ENCODE measurements at places on chromosomes 3 and 15.

DNA sequence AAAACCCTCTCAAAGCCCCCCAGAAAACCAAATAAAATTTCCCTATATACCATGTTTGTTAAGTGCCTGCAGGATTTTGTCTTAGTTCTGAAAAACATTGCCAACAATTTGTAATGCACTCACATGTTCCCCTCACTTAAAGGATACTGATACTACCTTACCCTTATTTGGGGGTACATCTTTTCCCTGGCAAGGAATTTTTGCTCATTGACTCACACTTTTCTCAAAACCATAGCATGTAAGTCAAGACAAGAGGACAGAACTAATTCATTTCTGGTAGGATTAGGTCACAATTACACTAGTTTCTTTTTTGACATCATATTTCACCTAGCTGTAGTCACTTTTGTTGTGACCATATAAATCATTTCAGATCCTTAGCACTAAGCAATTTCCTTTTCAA lies 222.2 kb downstream of the THRB start:
- no peak for DNase-seq

GRCh38 chr3:36362973-36363372 lies 17.3 kb upstream of the STAC start:
- DNase-seq: no peak

GRCh38 chr15:25811481-25811906 lies 51.6 kb downstream of the ATP10A start:
- DNase-seq: peak; percentile 22

DNA sequence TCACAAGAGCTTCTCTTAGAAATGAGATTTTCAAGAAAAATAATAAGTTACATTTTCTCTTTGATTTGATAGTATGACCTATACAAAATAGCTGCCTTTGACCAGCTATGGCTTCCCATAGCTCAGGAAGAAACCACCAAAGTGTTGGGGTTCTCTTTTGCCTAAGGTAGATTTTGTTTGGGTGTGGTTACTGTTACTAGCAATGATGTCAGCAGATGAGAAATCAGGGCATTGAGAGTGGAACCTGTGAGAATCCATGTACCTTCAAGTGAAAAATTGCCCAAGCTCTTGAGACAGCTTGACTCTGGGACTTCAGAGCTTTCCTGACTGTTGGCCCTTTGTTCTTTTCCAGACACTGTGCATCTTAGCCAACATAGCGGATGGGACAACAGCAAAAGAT lies 45.6 kb downstream of the NME9 start:
- DNase-seq: no peak

DNA sequence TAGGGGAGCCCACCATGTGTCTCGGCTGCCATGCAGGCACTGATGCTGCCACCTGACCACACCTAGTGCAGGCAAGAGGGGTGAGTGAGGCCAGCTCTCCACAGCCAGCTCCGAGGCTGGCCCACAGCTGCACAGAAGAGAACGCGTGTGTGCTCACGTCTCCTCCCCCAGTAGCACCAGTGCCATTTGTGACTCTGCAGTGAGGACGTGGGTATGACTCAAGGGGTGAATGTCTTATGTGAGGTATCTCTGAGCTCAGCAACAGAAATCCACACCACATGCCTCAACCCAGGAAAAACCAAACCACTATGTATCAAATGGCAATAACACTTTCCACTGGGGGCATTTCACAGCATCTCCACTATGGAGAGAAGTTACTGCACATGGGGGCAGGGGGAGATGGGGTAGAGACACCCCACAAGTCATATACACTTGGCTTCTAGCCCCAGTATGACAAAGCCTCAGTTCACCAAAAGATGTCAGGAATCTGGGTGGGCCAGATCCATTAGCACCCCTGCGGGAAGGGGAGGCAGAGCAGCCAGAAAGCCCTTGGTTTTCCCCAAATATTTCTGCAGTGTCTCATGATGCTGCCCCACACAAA lies 87.6 kb downstream of the LRIG1 start:
- DNase-seq: no peak

GRCh38 chr3:129441215-129441614 lies 1.2 kb downstream of the IFT122 start:
- DNase-seq: no peak

GRCh38 chr3:14206548-14207177 lies 28.0 kb downstream of the LSM3 start:
- no peak for DNase-seq

GRCh38 chr3:1421577-1421976 lies 328.8 kb downstream of the CNTN6 start:
- no peak for DNase-seq

DNA sequence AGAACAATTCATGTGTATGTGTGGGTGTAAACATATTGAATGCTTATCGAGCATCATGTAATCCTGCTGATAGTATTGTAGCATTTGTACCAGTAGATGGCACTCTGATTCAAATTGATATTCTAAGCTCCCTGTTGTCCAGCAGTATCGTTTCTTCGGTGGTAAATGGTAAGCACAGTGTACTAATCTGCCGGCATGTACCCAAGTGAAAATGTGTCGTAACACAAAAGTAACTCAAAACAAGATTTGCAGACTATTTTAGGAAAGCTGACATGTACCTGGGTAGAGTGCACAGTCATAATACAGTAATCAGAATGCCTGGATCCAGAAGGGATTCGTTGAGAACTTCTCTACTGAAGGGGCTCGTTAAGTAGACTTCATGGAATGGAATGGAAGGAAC lies 31.7 kb upstream of the MNS1 start:
- peak; percentile 40 for DNase-seq

DNA sequence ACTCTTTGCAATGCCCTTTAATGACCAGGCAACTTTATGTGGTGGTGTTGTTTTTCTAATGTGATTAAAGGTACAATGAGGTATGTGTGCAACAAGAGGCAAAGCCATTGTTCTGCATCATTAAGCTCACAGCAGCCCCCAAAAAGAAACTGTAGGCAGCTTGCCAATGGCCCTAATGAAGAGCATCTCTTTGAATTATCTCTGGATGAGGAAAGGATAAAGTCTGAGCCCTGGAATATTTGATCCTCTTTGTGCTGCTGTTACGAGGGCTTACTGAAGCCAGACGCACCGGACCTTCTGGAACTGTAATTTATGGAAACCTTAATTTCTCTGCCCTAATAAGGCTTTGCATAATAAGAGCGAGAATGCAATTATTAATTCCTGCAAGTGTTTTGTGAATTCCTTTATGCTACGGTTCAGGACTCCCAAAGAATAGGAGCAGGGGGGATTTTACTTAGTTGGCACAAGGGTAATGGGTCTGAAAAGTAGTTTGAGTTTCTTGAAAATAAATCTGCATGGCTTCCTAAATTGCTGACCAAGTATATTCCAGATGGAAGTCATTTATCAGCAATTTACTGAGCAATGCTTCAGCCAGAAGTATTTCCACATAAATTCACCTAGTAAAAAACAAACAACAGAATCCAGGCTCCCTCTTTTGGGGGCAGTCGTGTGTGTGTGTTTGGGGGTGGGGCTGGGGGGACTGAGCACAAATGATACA lies 193.4 kb downstream of the PDZRN3 start:
- no peak for DNase-seq

GRCh38 chr3:133208184-133208583 lies 170.0 kb downstream of the TMEM108 start:
- DNase-seq: no peak

- no peak for DNase-seq
These were observed 445.1 kb downstream of the MECOM start for GRCh38 chr3:169218314-169218983.

- DNase-seq: no peak
These were observed 9.0 kb downstream of the TRH start for GRCh38 chr3:129983561-129983960.

GRCh38 chr3:34312684-34313083 lies 514.3 kb downstream of the PDCD6IP start:
- DNase-seq: no peak

- no peak for DNase-seq
These were observed 5.2 kb upstream of the YEATS2 start for GRCh38 chr3:183692436-183692835.

GRCh38 chr15:94042180-94042928 lies 189.0 kb upstream of the MCTP2 start:
- DNase-seq: no peak

DNA sequence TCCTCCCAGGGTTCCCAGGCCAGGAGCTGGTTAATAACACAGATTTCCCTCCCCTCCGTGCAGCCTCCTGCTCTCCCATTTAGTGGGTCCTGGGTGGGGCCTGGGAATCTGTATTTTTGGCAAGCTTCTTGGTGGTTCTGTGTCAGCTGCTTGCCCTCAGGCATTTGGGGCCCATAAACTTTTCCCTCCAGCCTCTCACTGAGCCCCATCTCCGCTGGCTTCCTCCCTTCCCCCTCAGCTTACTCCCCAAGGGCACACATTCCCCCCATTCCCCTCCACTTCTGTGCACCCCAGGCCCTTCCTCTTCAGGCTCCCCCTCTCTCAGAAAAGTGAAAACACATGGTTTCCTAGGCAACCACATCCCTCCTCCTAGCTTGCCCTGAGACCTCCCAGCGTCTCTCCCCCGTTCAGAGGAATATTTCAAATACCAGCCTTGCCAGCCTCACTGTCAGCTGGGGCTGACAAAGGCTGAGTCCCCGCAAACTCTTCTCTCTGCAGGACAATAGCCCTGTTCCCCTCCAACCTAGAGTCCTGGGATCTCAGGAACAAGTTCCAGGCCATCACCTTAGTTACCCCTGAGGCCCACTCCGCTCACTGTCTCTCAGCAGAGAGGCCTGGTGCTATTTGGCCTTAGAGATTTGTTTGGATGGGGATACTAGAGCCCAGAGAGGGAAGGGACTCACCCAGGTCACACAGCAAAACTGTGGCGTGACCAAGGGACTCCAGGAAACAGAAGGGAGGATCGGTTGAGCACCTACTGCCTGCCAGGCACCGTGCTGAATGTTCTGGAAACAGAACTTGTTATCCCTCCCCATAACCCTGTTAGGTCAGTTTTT lies 44.6 kb upstream of the SMAD6 start:
- no peak for DNase-seq

DNA sequence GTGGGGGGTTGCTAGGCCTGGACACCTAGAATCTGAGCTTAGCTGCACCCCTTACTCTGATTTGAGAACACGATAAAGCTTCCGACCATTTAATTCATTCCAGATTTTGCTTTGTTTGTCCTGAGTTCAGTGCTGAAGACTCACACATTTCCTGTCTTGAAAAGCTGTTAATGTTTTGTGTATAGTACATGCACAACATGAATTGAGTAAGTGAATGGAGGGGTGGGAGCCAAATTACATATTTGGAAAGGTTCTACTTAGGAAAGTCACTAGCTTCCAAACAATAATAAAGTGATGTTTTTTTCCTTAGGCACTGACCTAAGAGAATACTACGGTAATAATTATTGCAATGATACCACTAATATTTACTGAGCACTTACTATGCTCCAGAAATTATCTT lies 955.2 kb upstream of the NR2F2 start:
- no peak for DNase-seq

DNA sequence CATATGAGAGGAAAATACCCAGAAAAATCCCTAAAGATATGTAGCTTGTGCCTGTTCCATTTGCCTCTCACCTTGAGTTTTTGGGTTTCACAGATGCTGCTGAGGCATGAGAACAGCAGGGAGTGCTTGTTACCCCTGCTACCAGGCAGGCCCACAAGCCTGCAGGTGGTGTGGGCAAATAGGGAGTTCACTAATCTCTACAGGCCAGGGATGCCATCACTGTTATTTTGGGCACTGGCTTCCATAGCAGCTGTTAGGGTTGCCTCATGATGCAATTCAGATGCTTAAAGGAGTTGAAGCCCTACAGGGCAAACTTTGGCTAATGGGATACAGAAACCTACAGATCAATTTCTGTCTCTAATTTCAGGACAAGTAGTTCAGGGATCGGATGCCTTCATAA lies 873.5 kb downstream of the OTOL1 start:
- no peak for DNase-seq

GRCh38 chr15:91782221-91782620 lies 71.3 kb upstream of the SLCO3A1 start:
- DNase-seq: no peak

DNA sequence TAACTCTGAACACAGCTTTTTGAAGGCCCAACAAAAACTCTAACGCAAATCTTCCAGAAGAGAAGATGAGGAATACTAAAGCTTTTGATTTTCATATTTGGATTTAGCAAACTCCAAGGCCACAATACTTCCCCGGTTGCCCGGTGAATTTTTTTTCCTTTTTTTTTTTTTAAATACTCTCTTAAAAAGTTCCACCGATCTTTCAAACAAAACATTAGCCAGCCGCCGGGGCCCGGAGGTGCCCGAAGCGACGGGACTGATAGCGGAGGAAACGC lies 2.3 kb downstream of the FOXL2 start:
- no peak for DNase-seq

- DNase-seq: no peak
These were observed 66.1 kb downstream of the ATP10A start for GRCh38 chr15:25797035-25797434.

DNA sequence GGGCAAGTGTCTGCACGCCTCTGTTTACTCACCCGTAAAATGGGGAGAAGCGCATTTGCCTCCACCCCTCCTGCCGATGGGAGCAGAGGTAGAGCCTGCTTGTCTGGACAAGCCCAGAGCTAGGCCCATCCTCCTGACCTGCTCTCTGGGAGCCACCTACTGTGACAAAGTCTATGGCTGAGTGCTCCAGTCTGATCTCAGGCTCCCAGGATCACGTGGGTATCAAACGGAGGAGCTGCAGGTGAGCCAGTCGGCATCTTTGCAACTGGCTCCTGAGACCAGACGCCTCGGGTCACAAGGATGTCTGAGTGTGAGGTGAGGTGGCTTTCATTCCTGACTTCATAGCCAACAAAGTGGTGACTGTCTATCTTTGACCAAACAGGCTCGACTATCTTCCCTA lies 2.1 kb upstream of the ALDH1A3 start:
- no peak for DNase-seq

DNA sequence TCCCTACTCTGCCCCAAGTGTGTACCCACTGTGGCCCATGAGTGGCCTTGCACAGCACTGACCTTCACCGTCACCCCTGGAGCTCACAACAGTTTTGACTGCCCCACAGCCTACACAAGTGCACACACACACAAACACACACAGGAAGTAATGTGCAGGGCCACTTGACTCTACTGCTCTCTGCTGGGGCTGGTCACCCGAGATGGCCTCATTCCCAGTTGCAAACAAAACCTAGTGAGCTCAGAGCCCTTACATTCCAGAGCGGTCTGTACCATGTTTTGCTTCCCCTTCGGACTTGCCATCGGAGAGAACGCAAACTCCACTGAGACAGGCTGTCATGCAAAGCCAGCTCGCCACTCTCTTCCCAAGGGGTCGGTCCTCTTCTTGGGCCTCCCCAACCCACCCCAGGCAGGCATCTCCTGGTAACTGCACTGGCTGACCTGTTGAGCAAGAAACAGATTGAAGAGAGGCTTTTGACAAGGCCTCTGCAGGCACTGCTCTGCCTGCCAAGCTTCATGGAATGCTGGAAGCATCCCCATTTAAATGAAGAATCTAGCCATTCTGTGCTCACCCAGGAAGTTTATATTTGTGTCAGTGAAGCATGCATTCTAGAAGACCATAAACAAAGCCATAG lies 232.0 kb upstream of the IGF1R start:
- no peak for DNase-seq

- no peak for DNase-seq
These were observed 152.5 kb upstream of the ATP10A start for GRCh38 chr15:26015516-26016075.

Data from CD4-positive, alpha-beta T cell treated with Interleukin-1 beta for 1 hour (primary cell).